ENCODE measurements at places on chromosomes 12 and 14. TPM values are rescaled to one million over a fixed set of nuclear protein-coding genes. Genes with fewer than 3 reads are reported as not detected.

- no peak for DNase-seq
Measured at GRCh38 chr12:46214668-46215436, 54.0 kb downstream of the SLC38A1 start.

DNA sequence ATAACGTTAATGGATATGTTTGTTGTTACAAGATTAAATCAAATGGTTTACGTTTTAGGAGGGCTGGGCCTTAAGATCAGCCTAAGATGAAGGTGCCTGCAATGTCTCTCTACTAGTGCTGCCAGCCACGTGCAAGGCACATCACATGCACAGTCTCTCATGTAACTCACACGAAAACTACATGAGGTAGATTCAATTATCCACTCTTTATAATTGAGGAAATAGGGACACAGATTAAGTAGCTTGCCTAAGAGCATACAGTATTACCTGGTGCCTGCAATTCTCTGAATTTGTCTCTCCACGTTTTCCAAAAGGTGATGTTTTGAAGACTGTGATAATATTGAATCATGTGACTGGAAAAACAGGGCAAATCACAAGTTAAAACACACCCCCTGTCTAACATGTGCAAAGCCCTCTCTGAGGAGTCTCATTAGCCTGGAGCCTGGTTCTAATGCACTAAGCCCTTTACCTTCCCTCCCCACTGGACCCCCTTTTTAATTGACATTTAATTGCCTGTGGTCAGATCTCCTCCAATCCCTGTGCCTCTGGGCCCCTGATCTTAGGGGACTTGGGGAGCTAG lies 14.6 kb upstream of the ATP2A2 start:
- DNase-seq: no peak

The ANKS1B gene
- total RNA-seq: 0.20 TPM

- DNase-seq: no peak
Measured at GRCh38 chr12:704516-705242, 41.4 kb upstream of the NINJ2 start.

DNA sequence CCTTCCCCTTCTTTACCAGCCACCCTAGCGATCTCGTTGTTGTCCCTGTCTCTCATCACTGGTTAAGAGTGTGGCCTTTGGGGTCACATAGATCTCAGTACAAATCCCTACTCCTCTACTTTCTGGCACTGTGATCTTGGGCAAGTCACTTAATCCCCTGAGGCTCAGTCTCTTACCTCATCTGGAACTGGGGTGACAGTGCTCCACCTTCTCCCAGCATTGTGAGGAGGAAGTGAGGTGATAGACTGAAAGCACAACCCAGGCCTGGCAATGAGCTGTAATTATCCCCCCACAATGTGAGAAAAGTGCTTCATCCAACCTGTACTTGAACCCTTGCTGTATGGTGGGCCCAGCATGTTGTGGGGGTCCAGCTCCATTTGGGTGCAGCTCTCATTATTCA lies 48.0 kb downstream of the IRAK3 start:
- DNase-seq: no peak

DNA sequence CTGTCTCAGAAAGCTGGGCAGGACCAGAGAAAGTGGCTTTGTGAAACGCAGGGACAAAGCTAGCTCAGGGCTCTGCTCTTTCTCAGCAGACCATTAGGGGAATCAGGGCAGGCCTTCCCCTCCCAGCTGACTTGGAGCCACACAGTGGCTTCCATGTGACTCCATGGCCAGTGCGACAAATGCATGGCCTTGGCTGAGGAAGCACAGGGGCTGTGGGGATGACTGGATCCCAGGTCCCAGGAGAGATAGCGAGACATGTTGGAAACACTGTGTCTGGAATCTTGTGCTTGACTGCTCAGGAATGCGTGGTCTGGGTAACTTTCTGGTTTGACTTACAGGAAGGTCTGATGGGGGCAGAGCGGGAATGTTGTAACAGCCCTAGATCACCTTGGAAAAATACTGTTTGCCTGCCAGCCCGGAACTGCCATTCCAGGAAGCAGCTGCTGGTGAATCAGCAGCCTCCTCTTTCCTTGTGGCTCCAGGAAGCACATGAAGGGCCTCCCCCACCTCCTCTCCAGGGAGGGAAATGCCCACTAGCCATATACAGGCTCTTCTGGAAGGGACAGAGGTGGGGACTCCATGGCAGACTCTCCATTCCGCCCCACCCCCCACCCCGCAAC lies 133.5 kb upstream of the HIF1A start:
- peak; percentile 97 for DNase-seq

- DNase-seq: peak; percentile 52
Measured at GRCh38 chr12:2682296-2683251, 112.2 kb upstream of the FKBP4 start.

DNA sequence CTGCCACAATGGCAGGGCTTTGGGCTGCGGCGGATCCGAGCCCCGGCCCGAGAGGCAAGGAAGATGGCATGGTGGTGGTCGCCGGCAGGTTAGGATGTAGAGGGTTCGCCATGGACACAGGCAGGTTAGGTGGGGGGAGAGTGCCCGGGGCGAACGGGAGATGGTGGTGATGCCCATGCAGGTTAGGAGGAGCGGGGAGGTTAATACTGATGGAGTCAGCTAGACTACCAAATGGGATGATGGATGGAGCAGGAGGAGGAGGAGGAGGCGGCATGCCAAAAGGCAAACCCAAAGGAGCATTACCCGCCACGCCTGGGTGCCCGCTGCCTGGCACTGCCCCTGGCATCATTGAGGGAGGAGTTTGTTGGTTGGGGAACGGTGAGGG lies 6.2 kb downstream of the MYL6 start:
- no peak for DNase-seq

The AICDA gene
- total RNA-seq: not detected

- no peak for DNase-seq
Measured at GRCh38 chr14:74648601-74649000, 36.6 kb upstream of the LTBP2 start.

- DNase-seq: no peak
Measured at GRCh38 chr12:2555487-2556082, 239.2 kb upstream of the FKBP4 start.

The NAV3 gene
- 1.2 TPM for total RNA-seq

- no peak for DNase-seq
Measured at GRCh38 chr12:109552971-109553370, 20.3 kb downstream of the MMAB start.

All from lung microvascular endothelial cell (primary cell).